ENCODE measurements at places on chromosomes 12 and 14. TPM values are rescaled to one million over a fixed set of nuclear protein-coding genes. Genes with fewer than 3 reads are reported as not detected.

DNA sequence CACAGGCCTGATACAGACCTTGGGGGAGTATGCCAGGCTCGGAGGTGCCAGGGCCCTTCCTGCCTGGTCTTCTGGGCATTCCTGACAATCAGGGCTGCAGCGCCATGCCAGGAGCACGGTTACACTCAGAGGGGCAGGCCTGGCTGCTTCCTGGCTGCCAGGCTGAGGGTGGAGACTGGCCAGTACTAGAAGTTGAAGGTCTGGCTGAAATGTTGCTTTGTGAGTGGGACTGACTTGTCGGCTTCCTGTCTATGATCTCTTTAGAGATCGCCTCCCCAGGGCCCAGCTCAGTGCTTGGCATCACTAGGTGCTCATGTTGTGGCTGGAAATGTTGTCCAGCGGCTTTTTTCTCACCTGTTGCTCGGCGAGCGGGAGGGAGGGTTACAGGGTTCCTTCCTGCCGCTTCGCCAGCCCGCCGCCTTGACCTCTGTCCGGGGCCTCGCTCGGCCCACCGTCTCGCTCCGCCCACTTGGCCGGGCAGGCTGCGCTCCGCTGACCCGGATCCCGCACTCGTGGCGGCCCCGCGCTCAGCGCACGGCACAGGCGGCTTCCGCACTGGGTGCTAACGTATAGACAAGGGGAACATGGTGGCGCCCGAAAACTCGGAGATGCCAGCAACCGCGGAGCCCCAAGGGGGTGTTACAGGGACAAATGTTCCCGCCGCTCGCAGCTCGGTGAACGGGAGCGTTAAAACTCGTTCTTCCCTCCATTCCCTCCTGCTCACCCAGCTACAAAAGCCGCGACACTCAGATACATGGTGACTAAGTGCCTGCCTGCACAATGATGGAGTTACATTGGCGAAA, 32.6 kb downstream of the PAPLN start:
- no peak for DNase-seq
- H3K27me3 ChIP-seq = no peaks in the 10 kb centered on the region
- no peak overlapping the region for H3K27ac ChIP-seq
- no peaks in the 10 kb centered on the region for H3K36me3 ChIP-seq
- H3K4me3 ChIP-seq = no peak overlapping the region

GRCh38 chr12:87796961-87797516, 232.2 kb downstream of the C12orf50 start:
- no peaks in the 10 kb centered on the region for H3K4me1 ChIP-seq
- DNase-seq = no peak
- no peak overlapping the region for H3K4me3 ChIP-seq
- H3K27ac ChIP-seq = no peak overlapping the region

- H3K27ac ChIP-seq = no peak overlapping the region
- H3K36me3 ChIP-seq = no peaks in the 10 kb centered on the region
- no peak overlapping the region for H3K4me3 ChIP-seq
- no peaks in the 10 kb centered on the region for H3K4me1 ChIP-seq
- no peaks in the 10 kb centered on the region for H3K27me3 ChIP-seq
- DNase-seq = no peak
Measured at GRCh38 chr12:68237078-68237477, 11.5 kb upstream of the IL26 start.

GRCh38 chr12:122870867-122871664, 24.9 kb downstream of the VPS37B start:
- no peaks in the 10 kb centered on the region for H3K4me1 ChIP-seq
- no peak overlapping the region for H3K27ac ChIP-seq
- H3K36me3 ChIP-seq = peaks cover 2% of the 10 kb centered on the region
- no peaks in the 10 kb centered on the region for H3K27me3 ChIP-seq
- DNase-seq = no peak

DNA sequence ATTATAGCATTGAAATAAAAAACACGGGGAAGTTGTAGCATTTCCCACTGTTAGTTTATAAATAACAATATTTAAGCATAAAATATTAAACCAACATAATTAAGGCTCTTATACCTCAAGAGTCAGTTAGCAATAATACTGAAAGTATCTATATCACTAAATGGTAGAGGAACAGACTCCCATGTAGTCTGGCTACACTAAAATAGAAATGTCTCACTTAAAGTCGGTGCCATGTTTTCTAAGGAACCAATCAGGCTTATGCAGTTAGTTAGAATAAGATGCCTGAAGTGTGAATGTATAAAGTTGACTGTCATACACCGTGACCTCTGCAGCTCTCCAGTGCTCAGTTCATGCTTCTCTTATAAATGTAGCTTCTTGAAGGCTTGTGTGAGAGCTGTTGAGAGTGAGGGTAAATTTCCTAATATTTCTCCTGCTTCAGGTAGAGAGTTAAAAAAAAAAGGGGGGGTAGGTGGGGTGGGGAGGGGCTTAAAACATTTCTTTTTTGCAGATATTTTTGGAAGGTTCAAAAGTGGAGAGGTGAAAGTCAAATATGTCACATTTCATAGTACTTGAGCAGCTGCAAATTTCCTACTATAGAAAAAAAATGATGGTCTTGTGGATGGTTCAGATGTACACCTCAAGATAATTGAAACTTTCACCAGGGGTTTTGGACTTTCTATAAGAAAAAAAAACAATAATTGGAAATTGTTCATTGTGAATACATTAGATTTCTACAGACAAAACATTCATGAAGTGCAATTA, 64.5 kb downstream of the PTCSC3 start:
- no peaks in the 10 kb centered on the region for H3K36me3 ChIP-seq
- DNase-seq = no peak
- H3K4me3 ChIP-seq = no peak overlapping the region
- no peak overlapping the region for H3K27ac ChIP-seq

KRT6C gene
- not detected for total RNA-seq

DNA sequence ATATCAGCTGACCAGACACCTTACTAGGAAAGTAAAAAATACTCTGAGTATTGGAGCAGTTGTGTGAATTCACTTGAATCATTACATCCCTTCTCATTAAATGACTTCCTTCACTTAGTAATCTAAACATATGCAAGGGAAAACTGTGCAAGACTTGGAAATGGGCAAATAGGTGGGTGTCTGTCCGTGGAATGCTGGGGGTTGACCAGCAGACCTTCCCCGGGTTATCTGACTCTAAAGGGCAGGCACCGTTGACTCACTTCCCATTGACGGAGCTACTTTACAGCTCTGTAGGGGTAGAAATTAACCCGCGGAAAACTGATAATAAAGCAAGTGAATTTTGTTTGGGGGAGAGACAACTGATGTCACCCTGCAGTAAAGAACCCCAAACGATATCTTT, 199.3 kb downstream of the TTC7B start:
- H3K27me3 ChIP-seq = no peaks in the 10 kb centered on the region
- H3K27ac ChIP-seq = no peak overlapping the region
- no peaks in the 10 kb centered on the region for H3K36me3 ChIP-seq
- DNase-seq = no peak
- no peak overlapping the region for H3K4me3 ChIP-seq

PWP1 gene
- total RNA-seq = 44.6 TPM
